ENCODE measurements at places on chromosomes 11 and 22.
A peak's percentile ranks its signal among the peaks of the same experiment; 100 is the strongest.

DNA sequence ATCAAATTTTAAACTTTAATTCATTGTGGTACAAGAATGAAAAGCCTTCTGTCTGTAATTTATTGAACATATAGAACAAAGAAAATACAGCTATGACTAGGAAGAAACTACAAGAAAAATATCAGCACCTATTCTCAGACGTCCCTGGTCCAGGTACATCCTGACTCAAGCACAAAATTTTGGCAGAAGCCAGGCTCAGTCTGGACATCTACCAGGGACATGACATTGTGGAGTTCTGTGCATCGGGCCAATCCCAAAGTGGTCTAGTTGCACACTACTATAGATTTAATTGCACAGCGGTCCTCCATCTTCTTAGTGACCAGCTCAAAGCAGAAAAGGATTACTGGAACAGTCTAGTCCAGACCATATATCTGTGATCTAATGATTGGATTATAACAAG is 15.7 kb upstream of the CD59 start:
- DNase-seq: no peak

GRCh38 chr22:19240813-19241592 is 50.5 kb downstream of the CLTCL1 start:
- DNase-seq: no peak

- peak; percentile 82 for DNase-seq
Measured at GRCh38 chr11:118929501-118930093, 3.9 kb upstream of the BCL9L start.

GRCh38 chr22:33666961-33667619 is 253.2 kb downstream of the LARGE1 start:
- no peak for DNase-seq

DNA sequence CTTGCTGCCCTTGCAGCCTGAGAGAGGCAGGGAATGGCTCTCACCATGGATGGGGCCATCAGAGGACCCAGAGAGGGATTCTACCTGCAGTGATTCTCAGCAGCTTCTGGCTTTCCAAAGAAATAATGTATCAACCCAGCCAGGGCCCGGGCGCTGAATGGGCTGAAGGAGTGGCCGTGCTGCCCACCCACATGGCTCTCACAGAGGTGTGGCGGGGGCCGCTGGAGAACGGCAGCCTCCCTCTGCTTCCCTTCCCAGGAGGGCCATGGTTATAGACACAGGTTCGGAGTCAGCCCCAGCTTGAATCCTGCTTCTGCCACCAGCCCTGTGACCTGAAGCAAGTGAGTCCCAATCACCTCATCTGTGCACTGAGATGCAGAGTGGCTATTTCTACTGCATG is 82.7 kb downstream of the THAP12 start:
- DNase-seq: no peak

DNA sequence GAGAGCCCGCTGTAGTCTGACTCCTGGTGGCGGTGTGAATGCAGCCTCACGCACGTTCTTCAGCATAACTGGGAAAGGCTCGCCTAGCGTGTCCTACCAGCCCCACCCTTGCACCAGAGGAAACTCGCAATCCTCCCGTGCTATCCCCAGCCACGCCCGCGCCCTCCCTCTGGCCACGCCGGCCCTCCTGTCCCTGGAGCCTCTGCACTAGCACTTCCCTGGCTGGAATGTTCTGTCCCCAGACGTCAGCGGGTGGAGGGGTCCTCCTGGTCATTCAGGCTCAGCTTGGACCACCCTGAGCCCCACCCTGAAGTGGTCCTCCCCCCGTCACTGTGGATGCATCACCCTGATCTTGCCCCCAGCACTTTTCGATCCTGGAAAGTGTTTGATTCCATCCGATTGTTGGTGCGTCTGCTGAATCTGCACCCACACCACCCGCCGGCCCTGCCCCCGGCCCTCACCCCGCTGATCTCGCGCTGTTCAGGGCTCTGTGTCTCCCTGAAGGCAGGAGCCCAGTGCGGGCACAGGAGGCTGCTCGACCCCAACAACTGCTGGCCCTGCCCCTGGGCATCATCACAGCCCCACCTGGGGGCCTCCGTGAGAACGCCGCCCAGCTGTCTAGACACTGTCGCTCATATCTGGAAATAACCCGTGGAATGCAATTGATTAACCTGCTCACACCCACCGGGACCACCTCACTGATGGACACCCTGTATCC is 437.0 kb downstream of the TBC1D22A start:
- no peak for DNase-seq

GRCh38 chr22:44916281-44917231 is 93.2 kb downstream of the PHF21B start:
- DNase-seq: no peak

DNA sequence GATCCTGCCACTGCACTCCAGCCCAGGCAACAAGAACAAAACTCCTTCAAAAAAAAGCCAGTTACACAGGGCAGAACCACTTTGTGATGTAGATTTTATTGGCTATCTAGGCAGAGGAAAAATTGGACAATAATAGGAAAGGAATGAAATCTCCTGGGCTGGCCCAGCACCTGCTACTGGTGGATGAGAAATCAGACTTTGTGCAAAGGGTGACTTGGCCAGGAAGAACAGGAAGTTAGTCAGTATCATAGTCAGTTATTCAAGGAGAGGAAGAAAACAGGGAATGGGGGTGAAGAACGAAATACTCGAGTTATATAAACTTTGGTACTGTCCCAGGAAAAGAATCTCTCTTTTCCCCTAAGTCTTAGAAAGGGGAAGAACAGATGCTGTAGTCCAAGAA is 11.0 kb upstream of the SPTBN2 start:
- no peak for DNase-seq

- no peak for DNase-seq
Measured at GRCh38 chr11:69320756-69321741, 27.1 kb downstream of the MYEOV start.

- peak; percentile 69 for DNase-seq
Measured at GRCh38 chr11:119584193-119585042, 144.6 kb downstream of the NECTIN1 start.

GRCh38 chr11:108654994-108655631 is 9.8 kb upstream of the DDX10 start:
- DNase-seq: no peak

DNA sequence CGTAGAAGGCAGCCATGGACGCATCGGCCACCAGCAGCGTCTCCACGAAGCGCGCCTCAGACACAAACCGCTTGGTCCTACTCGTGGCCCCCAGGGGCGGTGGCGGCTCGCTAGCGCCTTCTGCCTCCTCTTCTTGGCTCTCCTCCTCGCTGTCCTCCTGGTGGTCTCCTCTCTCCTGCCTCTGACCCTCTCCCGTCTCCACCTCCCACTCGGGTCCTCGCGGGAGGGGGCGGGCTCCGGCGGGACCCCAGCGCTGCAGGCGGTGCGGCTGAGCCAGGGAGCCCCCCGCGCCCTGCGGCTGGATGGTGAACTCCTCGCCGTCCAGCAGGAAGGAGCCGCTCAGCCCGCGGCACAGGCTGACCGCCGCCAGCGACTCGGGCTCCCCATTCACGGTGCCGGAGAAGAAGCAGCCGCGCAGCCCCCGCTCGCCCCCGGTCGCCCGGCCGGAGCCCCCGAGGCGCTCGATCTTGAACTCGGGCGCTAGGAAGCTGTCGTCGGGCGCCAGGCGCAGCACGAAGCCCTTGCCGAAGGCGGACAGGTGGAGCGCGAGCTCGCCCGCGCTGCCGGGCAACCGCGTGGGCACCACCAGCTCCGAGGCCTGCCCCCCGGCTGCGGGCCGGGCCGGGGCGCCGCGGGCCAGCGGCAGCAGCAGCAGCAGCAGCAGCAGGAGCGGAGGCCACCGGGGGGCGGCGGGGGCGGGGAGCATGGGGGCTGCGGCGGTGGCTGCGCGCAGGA is 661 bp downstream of the ADAMTS8 start:
- no peak for DNase-seq

- no peak for DNase-seq
Measured at GRCh38 chr22:33757802-33758483, 162.3 kb downstream of the LARGE1 start.

DNA sequence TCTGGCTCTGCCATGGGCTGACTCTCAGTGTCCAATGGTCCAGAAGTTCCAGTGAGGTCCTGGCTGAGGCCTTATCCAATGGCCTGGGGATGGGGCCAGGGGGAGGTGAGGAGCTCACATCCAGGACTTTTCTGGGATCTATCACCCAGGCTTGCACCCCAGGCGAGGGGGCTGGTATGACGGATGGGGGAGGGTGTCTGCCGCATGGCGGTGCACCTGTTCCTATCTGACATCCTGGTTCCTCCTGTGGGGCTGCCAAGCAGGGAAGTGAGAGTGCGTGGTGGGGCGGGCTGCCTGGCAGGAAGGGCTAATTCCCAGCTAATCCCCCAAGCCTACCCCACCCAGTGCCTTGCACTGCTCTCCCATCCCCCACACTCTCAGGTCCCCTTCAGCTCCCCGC is 102.1 kb downstream of the NECTIN1 start:
- no peak for DNase-seq

GRCh38 chr11:134863294-134863693 is 451.3 kb upstream of the B3GAT1 start:
- no peak for DNase-seq

DNA sequence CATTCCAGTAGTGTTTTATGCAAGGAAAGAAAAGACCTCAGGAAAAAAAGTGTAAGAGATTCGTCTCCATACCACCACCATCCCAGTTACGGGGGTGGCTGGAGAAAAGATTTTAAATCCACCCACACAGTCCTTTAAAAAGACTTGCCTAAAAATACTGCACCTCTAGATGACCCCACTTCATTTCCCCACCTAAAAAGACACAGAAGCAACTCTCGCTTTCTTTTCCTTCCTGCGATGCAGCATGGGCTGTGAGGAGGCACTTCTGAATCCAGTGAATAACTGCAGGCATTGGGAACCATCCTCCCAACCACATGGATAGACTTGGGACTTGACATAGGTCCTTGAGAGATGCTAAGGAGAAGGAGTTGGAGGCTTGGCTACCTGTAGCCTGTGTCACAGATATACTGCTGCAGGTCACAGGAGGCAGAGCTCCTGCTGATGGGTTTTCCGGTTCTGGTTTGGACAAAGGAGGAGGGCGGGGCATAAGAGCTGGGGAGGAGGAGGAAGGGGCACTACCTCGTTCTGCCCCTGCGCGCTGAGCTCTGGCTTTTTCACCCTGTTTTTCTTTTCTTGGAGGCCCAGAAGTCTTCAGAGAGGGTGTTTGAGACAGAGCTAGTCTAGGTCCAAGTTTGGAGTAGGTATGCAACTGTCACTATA is 285.9 kb downstream of the NTM start:
- no peak for DNase-seq

GRCh38 chr11:2777386-2777785 is 77.6 kb upstream of the KCNQ1OT1 start:
- no peak for DNase-seq

GRCh38 chr22:46824980-46825544 is 62.6 kb downstream of the TBC1D22A start:
- DNase-seq: no peak

DNA sequence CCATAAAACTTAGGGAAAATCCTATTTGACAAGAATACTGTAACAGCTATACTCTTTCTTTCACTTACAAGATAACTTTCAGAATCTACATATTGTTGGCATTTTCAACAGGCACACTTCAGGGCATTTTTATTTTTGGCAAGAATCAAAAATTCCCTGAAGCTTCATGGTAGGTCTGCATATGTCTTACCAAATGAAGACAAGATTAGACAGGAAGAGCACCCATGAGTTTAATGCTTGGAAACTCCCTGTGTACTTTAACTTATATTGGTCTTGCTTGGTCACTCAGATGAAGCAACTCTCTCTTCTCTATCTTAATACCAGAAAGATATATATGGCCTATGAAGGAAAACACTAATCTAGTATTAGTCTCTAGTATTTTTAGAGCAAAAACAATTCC is 137.7 kb downstream of the ATG16L2 start:
- DNase-seq: no peak

GRCh38 chr11:2535673-2536439 is 91.0 kb downstream of the KCNQ1 start:
- DNase-seq: no peak

DNA sequence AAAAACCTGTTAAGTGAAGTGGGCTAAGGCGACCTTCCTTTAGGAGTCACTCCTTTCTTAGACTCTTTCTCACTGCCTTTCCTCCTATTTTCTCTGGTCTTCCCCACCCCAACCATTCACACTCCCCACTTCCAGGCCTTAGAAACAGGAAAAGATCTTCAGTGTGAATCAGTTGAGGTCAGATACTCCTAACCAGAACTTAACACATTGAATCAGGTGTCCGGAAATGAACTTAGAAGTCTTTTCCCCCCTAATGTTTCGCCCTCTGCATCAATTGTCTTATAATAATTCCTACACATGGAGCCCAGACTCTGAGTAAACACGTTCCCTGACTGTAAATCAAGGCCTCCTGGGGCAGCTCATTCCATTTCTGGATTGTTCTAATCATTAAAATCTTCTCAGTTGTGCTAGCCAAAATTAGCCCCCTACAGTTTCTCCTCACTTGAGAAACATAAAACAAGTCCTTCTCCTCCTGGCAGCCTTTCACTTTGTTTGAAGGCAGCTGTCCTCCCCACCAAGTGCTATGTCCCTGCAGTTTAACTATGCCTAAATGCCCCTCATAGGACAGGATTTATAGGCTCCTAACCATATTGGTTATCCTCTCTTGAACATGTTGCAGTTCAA is 32.7 kb upstream of the USP47 start:
- DNase-seq: no peak

- no peak for DNase-seq
Measured at GRCh38 chr11:76773921-76774361, 9.2 kb upstream of the TSKU start.

- no peak for DNase-seq
Measured at GRCh38 chr11:60710482-60710881, 11.1 kb downstream of the MS4A8 start.

GRCh38 chr11:20256925-20257324 is 96.7 kb upstream of the DBX1 start:
- no peak for DNase-seq

DNA sequence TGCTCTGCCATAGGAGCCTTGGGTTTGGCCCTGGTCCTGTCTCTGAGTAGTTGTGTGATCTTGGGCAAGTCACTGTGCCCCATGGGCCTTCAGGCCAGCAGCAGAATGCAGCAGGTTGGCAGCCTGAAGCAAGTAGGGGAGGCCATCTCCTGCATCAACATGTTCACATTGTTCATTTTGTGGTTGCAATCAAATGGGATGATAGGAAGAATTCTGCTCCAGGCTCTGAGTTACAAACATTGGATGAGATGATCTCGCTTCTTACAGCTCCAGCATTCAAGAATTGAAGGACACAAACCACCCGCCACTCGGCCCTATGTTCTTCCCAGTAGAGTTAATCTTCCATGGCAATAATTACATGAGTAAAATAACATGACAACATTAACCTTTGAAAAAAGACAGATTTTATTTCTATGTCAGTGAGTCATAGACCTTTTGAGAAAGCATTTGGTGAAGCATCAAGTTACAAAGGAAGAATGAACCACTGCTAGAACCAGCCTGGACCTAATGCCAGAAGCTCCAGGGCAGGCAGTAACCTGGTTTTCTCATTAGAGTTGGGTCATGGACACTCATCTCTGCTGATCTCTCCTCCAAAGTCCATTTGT is 308.3 kb upstream of the NCAM1 start:
- no peak for DNase-seq
